ENCODE measurements at places on chromosomes 3 and 15. TPM values are rescaled to one million over a fixed set of nuclear protein-coding genes. Genes with fewer than 3 reads are reported as not detected.
A peak's percentile ranks its signal among the peaks of the same experiment; 100 is the strongest.

- peak; percentile 36 for DNase-seq
Observed at GRCh38 chr15:41603941-41604911, 45.2 kb downstream of the TYRO3 start.

GRCh38 chr3:49769286-49769915, 16.9 kb downstream of the IP6K1 start:
- DNase-seq: no peak

GRCh38 chr3:99869621-99870020, 52.0 kb downstream of the CMSS1 start:
- DNase-seq: no peak

DNA sequence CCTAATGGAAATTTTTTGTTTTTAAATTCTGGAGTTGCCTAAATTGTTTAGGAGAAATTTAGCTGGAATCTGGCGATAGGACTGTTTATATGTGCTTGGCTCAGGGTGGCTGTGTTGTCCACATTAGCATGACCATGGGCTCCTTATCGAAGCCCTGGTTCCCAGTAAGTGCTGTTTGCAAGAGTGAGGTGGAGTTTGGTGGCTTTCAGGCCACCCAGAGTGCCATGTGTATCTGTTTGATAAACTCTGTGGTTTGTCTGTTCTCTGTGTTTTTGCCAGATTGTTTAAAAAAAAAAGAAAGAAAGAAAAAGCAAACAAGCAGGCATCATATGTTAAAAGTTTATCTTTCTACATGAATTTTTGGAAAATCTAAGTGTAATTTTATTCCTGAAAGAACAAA, 51.5 kb downstream of the PLCL2 start:
- peak; percentile 39 for DNase-seq

DNA sequence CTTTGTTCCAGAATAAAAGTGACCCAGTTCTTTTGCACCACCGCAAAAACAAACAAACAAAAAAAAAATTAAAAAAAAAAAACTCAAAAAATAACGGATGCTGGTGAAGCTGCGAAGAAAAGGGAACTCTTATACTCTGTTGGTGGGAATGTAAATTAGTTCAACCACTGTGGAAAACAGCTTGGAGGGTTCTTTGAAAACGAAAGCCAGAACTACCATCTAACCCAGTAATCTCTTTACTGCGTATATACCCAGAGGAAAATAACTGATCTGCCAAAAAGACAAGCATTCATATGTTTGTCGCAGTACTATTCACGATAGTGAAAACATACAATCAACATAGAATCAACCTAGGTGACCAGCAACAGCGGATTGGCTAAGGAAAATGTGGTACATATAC, 298.9 kb upstream of the CBLB start:
- no peak for DNase-seq

PLSCR5 gene
- not detected for total RNA-seq

ALDH1A3 gene
- not detected for total RNA-seq

GRCh38 chr3:1380926-1381646, 288.3 kb downstream of the CNTN6 start:
- DNase-seq: no peak

GRCh38 chr3:191795196-191795595, 334.2 kb downstream of the PYDC2 start:
- DNase-seq: no peak

DNA sequence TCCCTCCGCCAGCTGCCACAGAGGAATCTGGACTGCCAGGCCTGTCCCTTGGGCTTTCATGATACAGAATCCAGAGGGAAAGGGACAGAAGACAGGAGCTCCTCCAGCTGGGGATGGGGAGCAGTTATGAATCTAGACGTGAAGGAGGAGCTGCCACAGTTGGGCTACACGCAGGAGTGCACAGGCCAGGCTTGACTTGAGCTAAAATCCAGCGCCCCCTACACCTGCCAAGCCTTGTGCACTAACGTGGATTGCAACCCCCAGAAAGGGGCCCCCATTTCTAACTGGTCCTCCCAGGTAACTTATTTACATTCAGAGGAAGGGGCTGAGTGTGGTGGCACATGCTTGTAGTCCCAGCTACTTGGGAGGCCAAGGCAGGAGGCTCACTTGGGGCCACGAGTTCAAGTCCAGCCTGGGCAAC, 14.3 kb downstream of the KLHL6 start:
- no peak for DNase-seq

RBP2 gene
- not detected for total RNA-seq

MEX3B gene
- 1.6 TPM for total RNA-seq

DNA sequence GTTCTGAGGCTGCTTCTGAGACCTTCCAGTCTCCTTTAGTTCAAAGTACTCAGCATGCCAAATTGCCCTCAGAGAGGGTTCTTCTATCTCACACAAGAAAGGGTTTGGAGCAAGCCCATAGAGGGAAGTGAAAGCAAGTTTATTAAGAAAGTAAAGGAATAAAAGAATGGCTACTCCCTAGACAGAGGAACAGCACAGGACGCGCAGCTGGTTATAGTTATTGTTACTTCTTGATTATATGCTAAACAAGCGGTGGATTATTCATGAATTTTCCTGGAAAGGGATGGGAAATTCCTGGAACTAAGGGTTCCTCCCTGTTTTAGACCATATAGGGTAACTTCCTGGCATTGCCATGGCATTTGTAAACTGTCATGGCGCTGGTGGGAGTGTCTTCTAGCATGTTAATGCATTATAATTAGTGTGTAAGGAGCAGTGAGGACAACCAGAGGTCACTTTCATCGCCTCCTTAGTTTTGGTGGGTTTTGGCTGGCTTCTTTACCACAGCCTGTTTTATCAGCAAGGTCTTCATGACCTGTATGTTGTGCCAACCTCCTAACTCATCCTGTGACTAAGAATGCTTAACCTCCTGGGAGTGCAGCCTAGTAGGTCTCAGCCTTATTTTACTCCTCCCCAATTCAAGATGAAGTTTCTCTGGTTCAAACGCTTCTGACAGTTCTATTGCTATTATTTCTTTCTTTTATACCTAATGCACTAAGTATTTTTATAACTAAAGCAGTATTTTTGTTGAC, 26.3 kb downstream of the SCN11A start:
- no peak for DNase-seq

GRCh38 chr3:61634678-61635077, 73.3 kb downstream of the PTPRG start:
- DNase-seq: no peak

SLC2A2 gene
- not detected for total RNA-seq

TSC22D2 gene
- total RNA-seq: 55.0 TPM

GRCh38 chr3:102887431-102887830, 452.6 kb downstream of the ZPLD1 start:
- DNase-seq: no peak

GRCh38 chr15:68639926-68640600, 61.3 kb downstream of the CORO2B start:
- no peak for DNase-seq

GRCh38 chr3:29772436-29772835, 491.6 kb downstream of the RBMS3 start:
- no peak for DNase-seq

MAP1A gene
- total RNA-seq: 1.4 TPM

GRCh38 chr3:134721214-134721613, 70.4 kb upstream of the KY start:
- DNase-seq: no peak

GRCh38 chr3:42688016-42688415, 2.7 kb downstream of the KLHL40 start:
- DNase-seq: no peak

MKRN3 gene
- total RNA-seq: 3.1 TPM

DNA sequence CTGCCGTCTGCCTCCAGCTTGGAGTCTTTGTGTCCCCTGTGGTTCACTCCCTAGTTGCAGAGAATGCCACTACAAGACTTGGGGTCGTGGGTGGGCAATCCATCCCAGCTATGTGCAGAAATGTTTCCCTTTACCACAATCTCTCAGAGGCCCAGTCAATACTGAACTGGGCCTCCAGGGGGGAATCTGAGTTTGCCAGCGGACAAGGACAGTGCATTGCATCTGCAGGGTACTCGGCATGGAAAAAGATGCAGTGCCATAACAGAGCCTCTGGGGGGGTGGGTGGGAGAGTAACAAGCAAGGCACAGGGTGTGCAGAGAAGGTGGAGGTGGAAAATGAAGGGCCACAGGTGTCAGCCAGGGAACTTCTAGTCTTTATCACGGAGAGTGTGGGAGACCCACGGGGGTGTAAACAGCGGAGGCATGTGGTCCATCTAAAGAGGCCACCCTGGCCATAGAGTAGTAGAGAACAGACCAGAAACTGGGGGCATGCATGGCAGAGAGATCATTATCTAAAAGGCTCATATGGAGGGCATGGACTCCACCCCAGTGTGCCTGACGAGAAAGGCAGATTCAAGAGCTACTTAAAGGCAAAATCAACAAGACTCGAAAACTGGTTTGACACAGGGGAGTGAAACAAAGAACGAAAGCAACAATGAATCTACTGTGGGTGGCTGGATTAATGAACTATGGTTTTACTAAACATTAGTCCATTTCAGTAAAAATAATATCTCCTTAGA, 182.4 kb downstream of the ANXA2 start:
- no peak for DNase-seq

GRCh38 chr3:156217674-156218352, 97.4 kb downstream of the KCNAB1 start:
- no peak for DNase-seq

DNA sequence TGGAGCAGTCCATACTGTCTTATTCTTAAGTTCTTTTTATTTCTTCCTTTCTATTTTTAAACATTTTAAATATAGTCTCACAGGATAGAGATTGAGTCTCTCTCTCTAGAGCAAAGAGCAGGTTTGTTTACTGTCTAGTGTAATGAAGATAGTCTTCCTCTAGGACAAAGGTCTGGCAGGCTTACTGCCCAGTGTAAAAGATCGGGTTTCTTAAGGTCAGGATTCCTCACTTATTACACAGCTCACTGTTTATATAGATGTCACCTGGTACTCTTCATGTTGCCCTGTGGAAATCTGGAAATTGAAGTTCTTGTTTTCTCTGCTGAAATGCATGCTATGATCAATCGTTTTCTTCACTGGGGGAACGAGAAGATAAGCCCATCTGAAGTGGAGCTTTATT, 76.0 kb downstream of the ZBBX start:
- no peak for DNase-seq

DNA sequence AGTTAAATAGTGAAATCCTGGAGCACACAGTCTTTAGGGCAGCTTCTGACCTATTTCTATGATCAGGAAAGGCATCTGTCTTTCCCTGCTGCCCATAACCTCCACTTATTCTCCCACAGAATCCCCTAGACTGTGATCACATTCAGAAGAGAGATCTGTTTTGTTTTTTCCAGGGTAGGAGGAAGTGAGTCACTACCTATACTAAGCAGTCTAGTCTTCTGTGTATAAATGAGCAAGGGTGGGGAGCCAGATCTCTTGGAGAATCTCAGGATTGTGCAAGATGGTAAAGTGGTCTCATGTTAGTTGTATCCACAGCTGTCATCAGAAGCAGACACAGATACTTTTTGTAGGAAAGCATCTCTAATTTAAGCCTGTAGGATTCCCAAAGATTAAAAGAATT, 11.8 kb upstream of the FBXO22 start:
- DNase-seq: no peak

CMTM7 gene
- 40.7 TPM for total RNA-seq

DNA sequence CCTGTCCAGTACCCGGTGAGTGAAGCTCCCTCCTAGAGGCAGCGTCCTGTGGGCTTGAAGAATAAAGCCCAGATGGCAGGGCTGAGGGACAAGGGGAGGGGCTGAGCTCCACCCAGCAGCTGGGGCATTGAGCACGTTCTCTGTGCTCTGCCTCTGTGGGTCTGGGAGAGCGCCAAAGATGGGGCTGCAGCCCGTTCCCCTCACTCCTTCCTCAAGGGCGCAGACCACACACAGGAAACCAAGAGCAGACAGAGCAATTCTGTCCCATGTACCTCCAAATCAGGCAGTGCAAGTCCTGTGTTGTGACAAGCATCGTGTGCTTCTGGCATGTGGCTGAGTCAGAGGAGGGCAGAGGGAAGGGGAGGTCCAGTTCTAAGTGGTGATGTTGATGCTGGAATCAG, 15.7 kb upstream of the KIF23 start:
- DNase-seq: no peak

GRCh38 chr3:40605960-40606359, 81.2 kb downstream of the ZNF621 start:
- DNase-seq: no peak

DNA sequence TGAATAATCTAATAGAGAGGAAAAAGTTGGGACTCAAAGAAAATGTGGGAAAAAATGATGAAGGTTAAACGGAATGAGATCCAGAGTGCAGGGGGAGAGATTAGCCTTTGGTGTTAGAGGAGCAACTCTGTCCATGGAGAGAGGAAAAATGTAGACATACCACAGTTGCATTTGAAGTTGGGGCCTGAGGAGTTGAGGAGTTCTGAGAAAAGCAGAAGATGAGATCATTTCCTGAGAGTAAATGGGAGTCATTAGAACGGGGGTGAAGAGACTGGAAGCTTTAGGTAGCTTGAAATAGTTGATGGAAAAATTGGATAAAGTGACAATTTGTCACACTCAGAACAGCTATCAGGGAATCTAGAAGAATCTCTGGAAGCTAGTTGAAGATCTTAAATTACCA, 7.3 kb downstream of the CCR5AS start:
- no peak for DNase-seq

REC114 gene
- not detected for total RNA-seq

- DNase-seq: no peak
Observed at GRCh38 chr3:41915353-41915752, 46.5 kb downstream of the ULK4 start.
